ENCODE measurements at places on chromosomes 11 and 22. TPM values are rescaled to one million over a fixed set of nuclear protein-coding genes. Genes with fewer than 3 reads are reported as not detected.

- no peak overlapping the region for H3K4me3 ChIP-seq
- no peaks in the 10 kb centered on the region for H3K27me3 ChIP-seq
- no peak overlapping the region for H3K27ac ChIP-seq
- peaks cover 10% of the 10 kb centered on the region for H3K4me1 ChIP-seq
- no peak for DNase-seq
These were observed 30.6 kb downstream of the EXPH5 start for GRCh38 chr11:108562746-108563581.

GRCh38 chr11:68677432-68677831 is 6.9 kb upstream of the GAL start:
- H3K4me1 ChIP-seq, result no peaks in the 10 kb centered on the region
- H3K36me3 ChIP-seq, result no peaks in the 10 kb centered on the region

DNA sequence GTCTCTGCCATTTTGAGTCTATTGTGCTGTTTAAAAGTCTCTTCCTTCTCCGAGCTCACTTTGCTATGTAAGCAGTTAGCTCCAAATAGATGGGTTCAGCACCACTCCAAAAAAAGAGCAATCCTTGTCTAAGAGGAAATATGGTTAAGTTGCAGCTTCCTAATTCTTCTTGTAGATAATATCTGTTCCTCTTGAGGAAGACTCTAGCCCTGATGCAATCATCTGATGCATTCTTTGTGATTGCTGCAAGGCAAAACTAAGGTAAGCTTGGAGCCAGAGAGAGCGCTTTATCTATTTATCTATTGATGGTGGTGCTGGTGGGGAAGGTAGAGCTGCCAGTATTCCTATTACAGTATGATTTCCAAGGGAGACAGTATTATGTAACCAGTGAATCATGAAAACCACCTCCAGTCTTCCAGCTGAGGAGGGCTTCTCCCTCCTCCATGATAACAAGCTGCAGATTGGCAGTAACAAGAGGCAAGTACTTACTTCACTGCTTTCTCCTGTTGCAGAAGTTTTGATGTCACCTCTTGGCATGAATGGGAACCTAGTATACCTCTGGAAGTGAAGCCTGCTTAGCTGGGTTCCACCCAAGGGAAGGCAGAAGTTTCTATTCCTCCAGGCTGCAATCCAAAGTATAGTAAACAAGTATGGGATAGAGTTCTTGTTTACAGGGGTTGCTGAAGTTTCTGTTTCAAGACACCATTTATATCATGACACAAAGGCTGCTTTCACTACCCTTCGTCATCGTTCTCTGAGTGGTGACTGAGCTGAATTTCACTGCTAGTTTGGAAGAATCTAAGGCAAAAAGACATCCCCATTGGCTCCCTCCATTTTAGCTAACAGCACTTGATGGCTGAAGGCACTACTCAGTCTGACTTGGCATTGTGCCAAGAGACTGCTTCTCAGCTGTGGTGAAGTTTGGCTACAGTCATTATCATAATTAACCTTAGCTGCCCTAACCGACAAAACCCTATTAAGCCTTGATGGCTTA is 49.7 kb downstream of the FDX1 start:
- H3K4me3 ChIP-seq, result no peak overlapping the region
- H3K4me1 ChIP-seq, result no peaks in the 10 kb centered on the region
- H3K27ac ChIP-seq, result no peak overlapping the region
- no peaks in the 10 kb centered on the region for H3K27me3 ChIP-seq
- no peaks in the 10 kb centered on the region for H3K36me3 ChIP-seq

DNA sequence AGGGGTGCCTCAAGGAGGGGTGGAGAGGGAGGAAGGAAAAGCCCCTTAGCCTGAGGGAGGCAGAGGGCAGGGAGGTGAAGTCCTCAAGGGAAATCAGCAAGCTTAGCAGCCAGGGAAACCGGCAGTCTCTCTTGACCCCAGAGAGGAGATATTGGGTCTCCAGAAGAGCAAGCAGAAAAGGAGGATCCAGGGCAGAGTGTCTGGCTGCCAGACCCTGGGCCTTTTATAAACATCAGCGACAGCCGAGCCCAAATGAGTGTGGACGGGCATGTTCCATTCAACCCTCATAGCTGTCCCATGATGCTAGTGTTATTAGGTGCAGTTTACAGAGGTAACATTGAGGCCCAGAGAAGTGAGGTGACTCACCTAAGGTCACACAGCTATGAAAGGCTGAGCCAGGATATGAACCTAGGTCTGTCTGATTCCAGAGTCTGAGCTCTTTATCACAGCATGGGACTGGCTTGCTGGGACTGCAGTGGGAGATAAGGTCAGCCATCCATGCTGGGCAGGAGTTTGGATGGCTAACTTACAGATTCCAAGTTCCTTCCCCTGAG is 9.3 kb downstream of the PRDM11 start:
- DNase-seq, result no peak
- H3K4me1 ChIP-seq, result peaks cover 64% of the 10 kb centered on the region
- H3K4me3 ChIP-seq, result peak overlapping the region; percentile 34
- peak overlapping the region; percentile 66 for H3K27ac ChIP-seq
- H3K36me3 ChIP-seq, result no peaks in the 10 kb centered on the region

Gene ACO2
- 52.1 TPM for total RNA-seq

Gene IFITM1
- total RNA-seq, result 182 TPM

GRCh38 chr22:50009765-50010675 is 2.5 kb downstream of the IL17REL start:
- H3K4me1 ChIP-seq, result no peaks in the 10 kb centered on the region
- H3K36me3 ChIP-seq, result no peaks in the 10 kb centered on the region
- no peak for DNase-seq
- no peak overlapping the region for H3K27ac ChIP-seq

GRCh38 chr11:30635401-30635989 is 49.3 kb upstream of the MPPED2 start:
- peak overlapping the region; percentile 47 for H3K4me3 ChIP-seq
- no peak overlapping the region for H3K27ac ChIP-seq
- H3K4me1 ChIP-seq, result no peaks in the 10 kb centered on the region
- no peaks in the 10 kb centered on the region for H3K27me3 ChIP-seq

GRCh38 chr11:93735627-93736026 is 5.7 kb downstream of the TAF1D start:
- no peak overlapping the region for H3K4me3 ChIP-seq
- DNase-seq, result no peak
- H3K27ac ChIP-seq, result no peak overlapping the region
- H3K4me1 ChIP-seq, result peaks cover 22% of the 10 kb centered on the region

- no peak for DNase-seq
- no peak overlapping the region for H3K27ac ChIP-seq
- no peaks in the 10 kb centered on the region for H3K36me3 ChIP-seq
- no peaks in the 10 kb centered on the region for H3K27me3 ChIP-seq
These were observed 56.4 kb upstream of the SYN3 start for GRCh38 chr22:33114565-33114964.

DNA sequence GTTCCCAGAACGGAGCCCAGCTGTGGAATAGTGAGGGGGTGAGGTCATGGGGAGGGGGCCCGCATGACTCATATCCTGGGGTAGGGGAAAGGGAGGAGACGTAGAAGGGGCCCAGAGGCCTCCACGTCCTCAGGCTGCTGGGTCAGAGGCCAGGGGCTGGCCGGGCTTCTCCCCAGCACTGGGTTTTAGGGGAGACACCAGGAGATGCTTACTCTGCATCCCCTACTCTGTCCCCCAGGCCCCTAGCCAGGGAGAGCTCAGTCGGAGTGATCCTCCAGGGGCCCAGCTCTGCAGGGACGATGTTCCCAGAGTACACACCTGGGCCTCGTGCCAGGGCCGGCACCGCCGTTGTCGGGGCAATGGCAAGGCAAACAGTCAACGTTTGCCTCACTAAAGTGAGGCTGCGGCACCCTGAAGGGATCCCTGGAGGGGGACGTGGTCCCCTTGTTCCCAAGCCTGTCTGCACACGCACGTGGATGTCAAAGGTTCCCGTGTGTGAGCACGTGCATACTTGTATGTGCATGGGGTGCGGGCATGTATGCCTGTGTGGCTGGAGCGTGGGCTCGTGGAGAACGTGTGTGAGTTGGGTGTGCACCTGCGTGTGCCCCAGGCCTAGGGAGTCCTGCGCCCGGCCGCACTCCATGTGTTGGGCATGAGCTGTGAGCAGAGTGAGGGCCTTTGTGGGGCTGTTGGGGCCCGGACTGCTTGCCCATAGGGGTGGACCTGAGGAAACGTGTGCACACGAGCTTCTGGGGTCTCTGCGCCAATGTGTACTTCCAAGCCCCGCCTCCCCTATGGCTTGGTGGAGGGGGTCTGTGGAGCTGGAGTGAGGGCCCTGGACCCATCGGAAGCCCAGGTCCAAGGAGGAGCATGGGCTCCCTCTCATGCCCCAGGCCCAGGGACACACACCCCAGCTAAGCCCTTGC is 14.2 kb downstream of the PRR33 start:
- H3K36me3 ChIP-seq, result no peaks in the 10 kb centered on the region
- H3K27me3 ChIP-seq, result no peaks in the 10 kb centered on the region
- no peak overlapping the region for H3K4me3 ChIP-seq
- peaks cover 21% of the 10 kb centered on the region for H3K4me1 ChIP-seq
- no peak for DNase-seq
- peak overlapping the region; percentile 30 for H3K27ac ChIP-seq

DNA sequence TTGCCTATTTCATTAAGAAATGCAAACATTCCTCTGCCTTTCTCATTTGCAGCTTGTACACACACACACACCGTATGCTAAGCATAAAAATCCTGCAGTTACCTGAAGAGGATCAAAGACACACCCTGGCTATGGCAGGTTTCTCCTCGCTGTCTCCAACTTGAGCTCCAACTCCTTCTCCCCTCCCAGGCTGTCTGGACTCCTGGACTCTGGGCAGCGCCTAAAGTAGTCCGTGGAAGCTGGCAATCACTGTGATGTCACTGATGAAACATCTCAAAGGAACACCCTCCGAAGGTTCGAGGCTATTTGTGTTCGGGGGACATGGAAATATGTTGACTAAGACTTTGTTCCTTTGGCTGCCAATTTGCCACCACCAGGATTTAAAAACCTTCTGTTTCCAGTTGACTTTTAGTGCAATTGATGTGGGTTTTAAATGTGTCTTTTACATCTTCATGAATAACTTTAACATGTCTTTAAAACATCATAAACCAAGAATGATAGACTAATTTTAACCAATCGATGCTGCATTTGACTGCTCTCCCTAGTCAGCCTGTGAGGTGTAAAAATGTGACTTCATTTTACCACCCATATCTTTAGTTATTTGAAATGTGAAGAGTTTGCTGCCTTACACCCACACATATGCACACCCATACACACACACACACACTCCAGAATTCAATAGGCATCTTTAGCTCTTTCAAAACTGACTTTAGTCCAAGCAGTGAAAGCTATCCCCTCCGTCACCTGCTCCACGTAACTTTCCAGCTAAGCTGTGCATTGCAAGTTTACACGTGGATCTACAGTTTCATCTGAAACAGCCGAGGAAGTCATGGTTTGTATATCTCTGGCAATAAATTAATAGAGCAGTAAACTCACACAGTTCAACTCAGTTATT is at the start of gene SLN:
SLN (minus strand) TSS at position 196 of the 895 bp plus-strand sequence.
- H3K4me1 ChIP-seq, result no peaks in the 10 kb centered on the region
- H3K4me3 ChIP-seq, result no peak within 1 kb of the TSS
- no peak within 1 kb of the TSS for H3K27ac ChIP-seq
- H3K36me3 ChIP-seq, result no peaks in the 10 kb centered on the region
